Ovary (tissue), 10 donors: ENCODE measurements at places on chromosomes 5 and 9. TPM values are rescaled to one million over a fixed set of nuclear protein-coding genes. Genes with fewer than 3 reads are reported as not detected.

- no peaks in the 10 kb centered on the region for H3K27me3 ChIP-seq
- H3K36me3 ChIP-seq = no peaks in the 10 kb centered on the region
- H3K4me1 ChIP-seq = no peaks in the 10 kb centered on the region
These were observed 70.4 kb downstream of the CAMK4 start for GRCh38 chr5:111294551-111294950.

- no peaks in the 10 kb centered on the region for H3K27me3 ChIP-seq
- no peak overlapping the region for H3K4me3 ChIP-seq
- H3K4me1 ChIP-seq = no peaks in the 10 kb centered on the region
These were observed 103.3 kb downstream of the C5orf15 start for GRCh38 chr5:133865113-133865512.

DNA sequence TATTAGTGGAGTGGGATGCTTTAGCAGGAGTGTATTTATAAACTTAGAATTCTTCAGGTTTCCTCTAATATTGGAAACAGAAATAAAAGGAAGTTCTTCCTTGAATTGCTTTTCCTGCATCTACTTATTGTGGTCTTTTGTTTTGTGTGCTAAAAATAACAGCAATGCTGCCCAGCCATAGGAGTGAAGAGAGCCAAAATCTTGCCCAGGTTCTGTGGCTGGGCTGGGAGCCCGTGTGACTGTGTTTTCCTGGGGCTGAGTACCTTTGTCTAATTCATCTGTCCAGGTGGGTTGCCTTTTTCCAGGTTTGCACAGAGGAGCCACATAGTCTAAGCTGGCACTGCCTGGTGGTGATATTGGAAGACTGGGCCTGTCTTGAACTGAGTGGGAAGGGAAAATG, 179.7 kb upstream of the ADAMTSL1 start:
- no peaks in the 10 kb centered on the region for H3K4me1 ChIP-seq
- no peak overlapping the region for H3K27ac ChIP-seq
- H3K27me3 ChIP-seq = no peaks in the 10 kb centered on the region
- no peaks in the 10 kb centered on the region for H3K36me3 ChIP-seq
- H3K4me3 ChIP-seq = no peak overlapping the region

GRCh38 chr9:12739014-12739652, 35.7 kb upstream of the LURAP1L start:
- no peaks in the 10 kb centered on the region for H3K36me3 ChIP-seq
- H3K4me3 ChIP-seq = no peak overlapping the region
- H3K4me1 ChIP-seq = no peaks in the 10 kb centered on the region
- H3K27ac ChIP-seq = no peak overlapping the region
- no peaks in the 10 kb centered on the region for H3K27me3 ChIP-seq

DNA sequence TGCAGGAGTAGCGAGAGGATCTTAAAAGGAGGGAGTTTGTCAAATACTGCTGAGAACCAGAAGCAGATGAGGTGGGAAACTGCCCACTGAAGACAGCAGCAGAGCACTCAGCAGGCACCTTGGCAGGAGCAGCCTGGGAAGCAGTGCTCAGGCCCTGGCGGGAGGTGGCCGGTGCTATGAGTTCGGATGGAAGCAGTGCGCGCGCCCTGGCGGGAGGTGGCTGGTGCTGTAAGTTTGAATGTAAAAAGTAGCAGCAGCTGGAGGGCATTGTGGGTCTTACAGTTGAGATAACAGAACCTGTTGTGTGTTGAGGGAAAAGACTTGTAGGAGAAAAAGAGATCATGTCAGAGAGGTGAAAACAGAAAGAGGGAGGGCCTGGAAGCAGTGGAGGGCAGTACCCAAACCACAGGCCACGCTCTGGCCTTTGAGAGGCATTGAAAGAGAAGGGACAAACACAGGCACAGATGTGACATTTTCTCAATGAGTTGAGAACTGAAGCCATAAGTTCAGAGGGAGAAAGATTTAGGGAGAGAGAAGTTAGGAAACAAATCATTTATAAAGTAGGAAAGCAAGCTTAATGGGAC, 130.9 kb downstream of the ERCC6L2 start:
- H3K4me1 ChIP-seq = no peaks in the 10 kb centered on the region
- no peak for DNase-seq
- H3K36me3 ChIP-seq = no peaks in the 10 kb centered on the region
- H3K27ac ChIP-seq = no peak overlapping the region
- H3K27me3 ChIP-seq = no peaks in the 10 kb centered on the region
- no peak overlapping the region for H3K4me3 ChIP-seq

DNA sequence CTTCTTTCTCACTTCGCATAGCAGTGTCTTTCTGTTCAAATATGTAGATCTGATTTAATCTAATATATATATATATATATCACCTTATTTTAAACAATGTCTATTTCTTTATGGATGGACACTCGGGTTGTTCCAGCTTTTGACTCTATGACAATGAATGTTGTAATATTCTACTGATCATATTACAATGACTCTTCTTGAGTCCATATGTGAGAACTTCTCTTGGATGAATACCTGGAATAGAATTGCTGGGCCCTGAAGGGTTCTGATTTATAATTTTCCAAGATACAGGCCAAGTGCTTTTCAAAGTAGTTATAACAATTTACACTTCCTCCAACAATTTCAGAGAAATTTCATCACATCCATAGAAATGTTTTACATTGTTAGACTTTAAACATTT, 28.8 kb downstream of the NTRK2 start:
- no peaks in the 10 kb centered on the region for H3K36me3 ChIP-seq
- no peak overlapping the region for H3K4me3 ChIP-seq
- no peak overlapping the region for H3K27ac ChIP-seq
- DNase-seq = no peak
- H3K27me3 ChIP-seq = no peaks in the 10 kb centered on the region

The DRD1 gene
- 0.23 TPM for total RNA-seq

DNA sequence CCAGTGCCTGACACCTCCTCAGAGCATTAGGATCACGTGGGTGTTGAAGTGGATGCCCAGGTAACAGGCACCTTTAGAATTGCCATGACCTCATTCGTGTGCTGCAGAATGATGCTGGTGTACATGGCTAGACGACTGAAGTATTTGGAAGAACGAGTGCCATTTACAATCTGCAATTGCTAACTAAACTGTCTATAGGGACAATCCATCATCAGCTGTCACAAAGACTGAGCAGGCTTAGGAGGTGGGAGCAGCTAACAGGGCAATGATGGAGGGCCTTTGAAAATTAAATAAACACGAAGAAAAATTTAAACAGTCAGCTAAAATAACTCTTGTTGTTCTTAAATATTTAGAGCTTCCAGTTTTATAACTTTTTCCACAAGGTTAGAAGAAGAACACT, 375.8 kb downstream of the GADD45G start:
- peaks cover 1% of the 10 kb centered on the region for H3K4me1 ChIP-seq
- H3K36me3 ChIP-seq = no peaks in the 10 kb centered on the region
- H3K4me3 ChIP-seq = no peak overlapping the region
